ENCODE measurements at places on chromosomes 3 and 15.

- H3K27ac ChIP-seq = no peak overlapping the region
- H3K4me3 ChIP-seq = no peak overlapping the region
- no peaks in the 10 kb centered on the region for H3K4me1 ChIP-seq
- H3K27me3 ChIP-seq = no peaks in the 10 kb centered on the region
- H3K36me3 ChIP-seq = no peaks in the 10 kb centered on the region
These were observed 141.7 kb downstream of the OSBPL10 start for GRCh38 chr3:31839144-31839917.

DNA sequence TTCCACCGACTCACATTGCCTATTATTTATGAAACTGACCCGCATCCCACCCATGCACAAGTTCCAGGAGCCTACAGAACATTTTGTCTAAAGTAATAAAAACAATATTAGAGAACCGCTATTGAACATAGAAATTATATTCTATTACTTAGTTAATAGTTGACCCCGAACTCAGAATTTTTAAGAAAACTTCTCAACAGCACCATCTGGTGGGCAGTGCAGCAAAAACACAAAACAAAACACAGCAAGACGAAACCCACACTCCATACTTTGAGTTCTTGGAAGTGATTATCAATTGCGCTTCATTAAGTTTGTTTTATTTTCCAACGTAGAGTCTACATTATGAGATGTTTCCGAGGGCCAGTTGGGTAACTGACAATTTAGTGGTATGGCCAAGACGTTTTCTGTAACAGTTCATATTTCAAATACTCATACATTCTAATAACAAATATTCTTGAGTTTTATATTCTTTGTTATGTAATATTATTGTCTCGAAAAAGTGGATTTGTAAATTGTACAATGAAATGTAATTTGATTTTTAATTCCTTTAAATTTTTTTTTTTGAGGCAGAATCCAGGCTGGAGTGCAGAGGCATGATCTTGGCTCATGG, 24.0 kb upstream of the C3orf70 start:
- H3K4me1 ChIP-seq = no peaks in the 10 kb centered on the region
- no peak overlapping the region for H3K27ac ChIP-seq
- DNase-seq = peak; percentile 14

- peak within 1 kb of the TSS; percentile 32 for H3K4me3 ChIP-seq
- H3K27ac ChIP-seq = no peak within 1 kb of the TSS
- H3K27me3 ChIP-seq = peaks cover 66% of the 10 kb centered on the region
- no peaks in the 10 kb centered on the region for H3K36me3 ChIP-seq
These were observed at the start of gene CD276 for GRCh38 chr15:73683777-73684580. CD276 (plus strand) TSS chr15:73684383; CDS start chr15:73699640, 15,257 bp downstream.

DNA sequence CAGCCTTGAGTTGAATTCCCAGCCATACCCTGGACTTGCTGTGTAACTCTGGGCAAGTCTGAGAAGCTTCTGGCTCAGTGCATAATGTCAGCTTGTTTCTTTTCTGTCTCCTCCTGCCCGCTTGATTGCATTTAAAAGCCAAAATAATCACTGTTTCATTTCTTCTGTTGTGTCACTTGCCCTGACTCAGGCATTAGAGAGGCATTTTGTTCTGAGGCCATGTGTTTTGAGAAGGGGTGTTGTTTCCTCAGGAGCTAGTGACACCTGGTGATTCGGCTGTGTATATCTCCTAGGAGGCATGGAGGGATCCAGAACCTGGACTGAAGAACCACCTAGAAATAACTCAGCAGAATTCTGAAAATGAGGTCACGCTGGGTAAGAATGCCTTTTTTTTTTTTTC, 16.0 kb downstream of the WDR73 start:
- no peak for DNase-seq
- H3K27me3 ChIP-seq = no peaks in the 10 kb centered on the region
- H3K4me1 ChIP-seq = peaks cover 15% of the 10 kb centered on the region
- no peak overlapping the region for H3K4me3 ChIP-seq
- H3K36me3 ChIP-seq = peaks cover 57% of the 10 kb centered on the region
- H3K27ac ChIP-seq = no peak overlapping the region

- no peaks in the 10 kb centered on the region for H3K36me3 ChIP-seq
- H3K27me3 ChIP-seq = no peaks in the 10 kb centered on the region
- no peak overlapping the region for H3K4me3 ChIP-seq
- no peaks in the 10 kb centered on the region for H3K4me1 ChIP-seq
- no peak overlapping the region for H3K27ac ChIP-seq
These were observed 727.1 kb upstream of the NECTIN3 start for GRCh38 chr3:110344487-110344886.

DNA sequence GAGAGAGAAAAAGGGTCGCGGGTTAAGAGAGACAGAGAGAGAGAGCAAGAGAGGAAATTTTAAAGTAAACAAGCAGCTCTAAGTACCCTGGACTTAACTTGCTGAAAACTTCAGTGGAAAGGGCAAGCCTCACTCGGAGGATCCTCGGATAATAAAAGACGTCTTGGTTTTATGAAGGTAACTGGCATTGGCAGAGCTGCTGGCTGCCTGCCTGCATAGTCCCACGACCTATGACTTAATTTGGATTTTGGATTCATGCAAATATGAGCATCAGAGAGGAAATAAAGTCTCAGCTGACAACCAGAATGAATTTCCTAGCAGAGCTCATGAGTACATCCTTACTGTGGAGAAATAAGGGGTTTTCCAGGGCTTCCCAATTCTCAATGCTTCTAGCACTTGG, 95.1 kb upstream of the PDZRN3 start:
- H3K4me3 ChIP-seq = no peak overlapping the region
- no peak for DNase-seq
- H3K36me3 ChIP-seq = no peaks in the 10 kb centered on the region
- H3K27me3 ChIP-seq = no peaks in the 10 kb centered on the region
- no peaks in the 10 kb centered on the region for H3K4me1 ChIP-seq
- no peak overlapping the region for H3K27ac ChIP-seq

DNA sequence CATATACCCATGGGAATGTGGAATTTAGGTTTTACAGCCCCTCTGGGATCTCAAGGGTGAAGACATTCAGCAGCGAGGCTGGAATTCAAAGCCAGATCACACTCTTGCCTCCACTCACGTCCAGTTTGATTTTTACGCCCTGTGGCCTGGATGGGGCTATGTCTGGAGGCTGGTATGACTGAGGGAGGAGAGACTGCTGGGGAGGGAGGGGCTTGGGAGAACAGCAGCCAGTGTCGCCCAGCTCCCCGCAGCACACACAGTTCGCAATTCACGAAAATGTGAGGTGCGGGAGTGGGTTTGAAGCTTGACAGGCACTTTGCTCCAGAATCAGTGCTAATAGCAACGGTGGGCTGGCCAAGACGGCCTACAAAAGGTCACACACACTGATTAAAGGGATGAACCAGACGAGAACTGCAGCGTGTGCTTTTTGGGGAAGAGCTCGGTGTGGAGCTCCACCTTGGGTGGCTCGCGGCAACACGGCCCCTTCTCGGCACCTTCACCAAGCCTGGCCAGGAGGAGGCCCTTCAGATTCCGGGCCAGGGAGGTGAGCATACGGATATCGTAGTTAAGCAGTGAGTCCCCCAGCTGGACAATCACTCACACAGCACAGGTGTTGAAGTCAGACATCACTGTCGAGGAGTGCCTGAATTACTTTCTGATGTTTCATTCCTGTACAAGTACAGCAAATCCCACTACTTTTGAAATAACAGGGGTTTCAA, 16.4 kb downstream of the EHD4 start:
- no peaks in the 10 kb centered on the region for H3K27me3 ChIP-seq
- no peak overlapping the region for H3K27ac ChIP-seq
- peaks cover 13% of the 10 kb centered on the region for H3K4me1 ChIP-seq

- no peak for DNase-seq
- H3K4me1 ChIP-seq = no peaks in the 10 kb centered on the region
- H3K4me3 ChIP-seq = no peak overlapping the region
- no peaks in the 10 kb centered on the region for H3K36me3 ChIP-seq
These were observed 52.7 kb downstream of the SNTN start for GRCh38 chr3:63705092-63705645.

DNA sequence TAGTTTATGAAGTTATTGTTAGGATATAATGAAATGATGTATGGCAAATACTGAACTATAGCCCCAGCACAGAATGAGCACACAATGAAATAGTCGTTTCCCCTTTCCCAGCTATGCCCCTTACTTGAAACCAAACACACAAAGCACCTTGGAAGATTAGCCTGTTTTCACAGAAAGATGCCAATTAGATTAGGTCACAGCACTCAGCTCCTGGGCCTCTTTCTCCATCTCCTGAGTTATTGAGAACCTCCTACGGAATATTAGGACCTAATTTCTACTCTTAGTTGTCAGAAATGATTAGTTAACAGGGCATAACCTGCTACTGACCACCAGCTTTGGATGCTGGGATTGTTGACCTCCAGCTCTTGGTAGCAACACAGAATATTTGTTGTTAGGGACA, 269.4 kb upstream of the ROPN1 start:
- DNase-seq = no peak
- H3K27me3 ChIP-seq = no peaks in the 10 kb centered on the region
- no peaks in the 10 kb centered on the region for H3K4me1 ChIP-seq
- H3K4me3 ChIP-seq = no peak overlapping the region

- no peak overlapping the region for H3K4me3 ChIP-seq
- DNase-seq = no peak
- H3K36me3 ChIP-seq = no peaks in the 10 kb centered on the region
- H3K27me3 ChIP-seq = no peaks in the 10 kb centered on the region
- no peaks in the 10 kb centered on the region for H3K4me1 ChIP-seq
- H3K27ac ChIP-seq = no peak overlapping the region
These were observed 745.7 kb upstream of the CCDC54 start for GRCh38 chr3:106631373-106632108.

- no peaks in the 10 kb centered on the region for H3K36me3 ChIP-seq
- DNase-seq = no peak
- H3K4me3 ChIP-seq = no peak overlapping the region
- no peaks in the 10 kb centered on the region for H3K4me1 ChIP-seq
These were observed 560.1 kb downstream of the NLGN1 start for GRCh38 chr3:173957646-173958045.

DNA sequence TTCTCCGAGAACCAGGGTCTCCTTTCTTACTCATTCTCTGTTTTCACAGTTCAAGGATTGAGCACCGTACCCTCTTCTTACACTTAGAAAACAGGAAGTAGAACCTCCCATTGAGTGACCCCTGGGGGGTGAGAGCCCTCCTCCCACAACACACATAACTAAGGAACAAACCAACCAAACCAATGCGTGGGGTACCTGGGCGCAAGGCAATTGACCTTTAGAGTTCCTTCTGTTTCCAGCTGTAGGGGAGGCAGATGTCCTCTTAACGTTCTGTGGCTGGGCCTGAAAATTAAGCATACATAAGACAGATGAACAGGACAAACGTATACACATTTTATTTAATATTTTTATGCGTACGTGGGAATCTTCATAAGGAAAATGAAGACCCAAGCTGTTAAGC, 33.5 kb upstream of the TIMP4 start:
- no peak overlapping the region for H3K27ac ChIP-seq

DNA sequence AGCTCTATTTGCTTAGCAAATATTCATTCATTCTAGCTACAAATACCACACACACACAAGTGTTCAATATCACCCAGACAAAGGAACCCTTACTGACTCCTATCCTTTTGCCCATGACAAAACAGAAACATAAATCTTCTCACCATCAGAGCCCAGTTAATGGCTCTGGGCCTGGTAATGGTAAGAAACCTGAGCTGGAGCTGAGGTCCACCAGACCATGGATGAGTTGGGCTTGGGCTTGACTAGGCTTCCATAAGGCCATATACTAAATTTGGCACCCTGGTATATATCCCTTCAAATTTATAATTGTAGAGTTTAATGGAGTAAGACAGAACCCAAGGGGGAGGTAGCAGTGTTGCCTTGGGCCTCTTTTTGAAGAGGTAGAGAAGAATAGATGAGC, 29.4 kb downstream of the GPR176 start:
- no peaks in the 10 kb centered on the region for H3K36me3 ChIP-seq
- no peaks in the 10 kb centered on the region for H3K27me3 ChIP-seq
- no peak for DNase-seq

GRCh38 chr3:170450039-170450438, 31.4 kb downstream of the CLDN11 start:
- DNase-seq = no peak
- no peak overlapping the region for H3K27ac ChIP-seq
- H3K4me3 ChIP-seq = no peak overlapping the region
- H3K27me3 ChIP-seq = no peaks in the 10 kb centered on the region
- no peaks in the 10 kb centered on the region for H3K36me3 ChIP-seq

DNA sequence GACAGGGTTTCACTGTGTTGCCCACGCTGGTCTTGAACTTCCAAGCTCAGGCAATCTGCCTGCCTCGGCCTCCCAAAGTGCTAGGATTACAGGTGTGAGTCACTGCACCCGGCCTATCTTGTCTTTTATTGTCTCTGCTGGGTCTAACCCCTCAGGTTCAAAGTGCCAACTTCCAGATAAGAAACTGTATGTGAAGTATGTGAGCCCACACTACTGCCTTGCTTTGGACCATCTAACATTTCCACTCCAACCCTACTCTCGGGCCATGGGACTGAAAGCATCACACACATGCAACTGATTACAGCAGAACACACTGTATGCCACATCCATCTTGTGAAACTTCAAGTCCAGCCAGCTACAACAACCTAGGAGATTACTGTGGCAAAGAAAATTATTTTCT, 256.1 kb upstream of the VEPH1 start:
- H3K27me3 ChIP-seq = no peaks in the 10 kb centered on the region
- no peak for DNase-seq
- H3K4me1 ChIP-seq = no peaks in the 10 kb centered on the region
- no peak overlapping the region for H3K4me3 ChIP-seq
- no peak overlapping the region for H3K27ac ChIP-seq

- DNase-seq = peak; percentile 84
- no peaks in the 10 kb centered on the region for H3K27me3 ChIP-seq
- peaks cover 7% of the 10 kb centered on the region for H3K4me1 ChIP-seq
- peaks cover 9% of the 10 kb centered on the region for H3K36me3 ChIP-seq
These were observed 15.9 kb downstream of the IVD start for GRCh38 chr15:40421246-40422157.

GRCh38 chr3:112136959-112137693, 4.1 kb upstream of the GCSAM start:
- no peaks in the 10 kb centered on the region for H3K27me3 ChIP-seq
- peaks cover 36% of the 10 kb centered on the region for H3K4me1 ChIP-seq
- no peak overlapping the region for H3K27ac ChIP-seq
- DNase-seq = peak; percentile 21
- no peak overlapping the region for H3K4me3 ChIP-seq

DNA sequence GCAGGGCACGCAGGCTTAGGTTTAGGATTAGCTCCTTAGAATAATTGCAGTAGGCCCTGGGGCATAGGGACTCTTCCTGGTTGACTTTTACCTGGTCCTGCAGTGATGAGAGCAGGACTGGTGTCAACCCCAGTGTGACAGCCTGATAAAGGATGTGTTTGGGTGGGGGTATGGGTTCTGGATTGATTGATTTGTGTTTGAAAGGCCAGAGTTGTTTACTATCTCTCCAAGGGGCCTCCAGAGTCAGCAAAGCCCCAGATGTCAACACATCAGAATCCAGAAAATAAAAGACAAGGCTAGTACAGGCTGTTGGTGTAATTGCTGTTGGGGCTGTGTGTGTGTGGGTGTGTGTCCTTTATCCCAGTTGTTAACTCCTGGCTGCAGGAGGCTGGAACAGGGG, 122.3 kb downstream of the CHRNA7 start:
- no peaks in the 10 kb centered on the region for H3K4me1 ChIP-seq
- no peak for DNase-seq
- H3K4me3 ChIP-seq = no peak overlapping the region
- peaks cover 9% of the 10 kb centered on the region for H3K27me3 ChIP-seq
- H3K27ac ChIP-seq = no peak overlapping the region
- H3K36me3 ChIP-seq = no peaks in the 10 kb centered on the region

All from CD4-positive, alpha-beta T cell (primary cell).